ENCODE measurements at places on chromosomes 16 and 17.

DNA sequence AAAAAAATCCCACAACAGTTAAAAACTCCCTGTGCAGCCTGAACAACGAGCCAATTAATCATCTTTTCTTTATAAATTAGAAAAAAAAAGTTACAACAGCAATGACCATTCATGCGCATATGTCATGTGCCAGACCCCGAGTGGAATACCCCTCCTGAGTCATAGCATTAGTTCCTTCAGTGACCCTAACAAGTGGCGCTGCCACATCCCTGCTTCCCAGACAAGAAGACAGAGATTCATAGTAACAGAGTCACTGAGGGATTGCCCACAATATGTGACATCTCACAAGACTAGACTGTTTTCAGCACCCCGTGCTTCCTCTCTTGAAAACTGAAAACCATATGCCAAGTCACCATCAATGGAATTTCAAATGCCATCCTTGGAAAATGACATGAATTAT lies 7.9 kb downstream of the UMOD start:
- DNase-seq = no peak

DNA sequence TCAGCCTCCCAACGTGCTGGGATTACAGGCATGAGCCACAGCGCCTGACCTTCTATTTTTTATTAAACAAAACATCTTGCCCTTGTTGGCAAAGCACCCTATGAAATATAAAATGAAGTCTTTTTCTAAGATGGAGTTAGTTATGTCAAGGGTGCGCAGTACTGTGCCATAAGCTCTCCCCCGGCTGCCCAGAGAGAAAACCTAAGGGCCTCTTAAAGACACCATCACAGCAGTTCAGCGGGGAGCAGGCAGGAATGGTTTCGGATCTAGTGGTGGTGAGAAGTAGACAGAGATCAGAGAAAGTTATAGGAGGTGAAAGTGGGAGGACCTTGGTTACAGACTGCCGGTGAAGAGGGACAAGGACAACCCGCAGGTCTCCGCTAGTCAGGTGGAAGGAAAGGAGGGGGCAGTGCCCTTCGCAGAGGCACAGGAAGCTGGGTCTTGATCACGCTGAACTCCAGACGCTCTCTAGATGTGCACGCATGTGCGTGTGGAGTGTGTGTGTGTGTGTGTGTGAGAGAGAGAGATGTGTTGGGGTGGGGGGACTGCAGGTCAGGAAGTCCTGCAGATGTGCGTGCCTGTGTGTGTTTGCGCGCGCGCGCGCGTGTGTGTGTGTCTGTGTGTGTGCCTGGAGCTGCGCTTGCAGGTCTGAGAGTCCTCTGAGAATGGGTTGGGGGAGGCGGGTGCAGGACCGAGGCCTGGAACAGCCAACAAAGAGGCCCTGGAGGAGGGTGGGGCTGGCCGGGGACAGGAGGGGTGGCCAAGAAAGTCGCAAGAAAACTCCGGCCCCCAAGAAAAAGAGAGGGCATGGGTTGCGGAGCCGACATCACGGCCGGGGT lies 748 bp upstream of the CMTM3 start:
- DNase-seq = peak; percentile 85

DNA sequence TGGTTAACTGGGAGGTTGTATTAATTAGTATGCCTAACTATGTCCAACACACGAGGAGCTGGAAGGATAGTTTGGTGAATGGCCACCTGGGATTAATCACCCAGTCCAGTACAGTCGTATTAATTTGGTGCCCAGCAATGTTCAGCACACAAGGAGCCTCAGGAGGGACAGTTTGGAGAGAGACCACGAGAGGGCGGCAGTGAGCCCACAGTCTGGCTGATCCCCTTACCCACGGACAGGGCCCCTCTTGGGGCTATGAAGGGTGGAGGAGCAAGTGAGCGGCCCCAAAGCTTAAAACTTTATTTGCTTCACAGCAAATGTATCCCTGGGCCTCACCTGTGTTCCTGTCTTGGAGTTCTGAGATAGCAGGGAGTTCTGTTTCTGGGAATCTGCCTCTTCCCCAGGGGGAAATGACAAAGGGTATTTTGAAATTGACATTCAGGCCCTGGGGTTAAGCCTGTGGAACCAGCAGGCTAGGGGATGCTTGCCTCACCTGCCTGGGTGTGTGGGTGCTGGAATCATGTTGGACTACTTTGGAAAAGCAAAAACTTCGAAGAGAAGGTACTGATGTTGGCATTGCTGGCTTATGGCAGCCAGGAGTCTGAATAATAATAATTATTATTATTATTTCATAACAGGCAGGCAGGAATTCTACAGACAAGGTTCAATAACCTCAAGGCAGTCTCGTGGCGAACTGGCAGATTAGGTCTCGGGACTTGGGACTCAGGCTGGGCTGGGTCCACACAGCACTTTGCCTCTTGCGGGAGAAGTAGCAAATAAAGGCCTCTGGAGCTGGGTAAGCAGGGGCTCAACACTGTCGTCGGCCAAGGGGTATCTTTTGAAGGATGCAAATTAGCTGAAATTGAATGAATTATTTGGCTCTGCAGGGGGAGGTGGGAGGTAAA lies 227.6 kb upstream of the ASIC2 start:
- DNase-seq = no peak

GRCh38 chr17:40360091-40360490 lies 4.4 kb downstream of the GJD3 start:
- DNase-seq = no peak

DNA sequence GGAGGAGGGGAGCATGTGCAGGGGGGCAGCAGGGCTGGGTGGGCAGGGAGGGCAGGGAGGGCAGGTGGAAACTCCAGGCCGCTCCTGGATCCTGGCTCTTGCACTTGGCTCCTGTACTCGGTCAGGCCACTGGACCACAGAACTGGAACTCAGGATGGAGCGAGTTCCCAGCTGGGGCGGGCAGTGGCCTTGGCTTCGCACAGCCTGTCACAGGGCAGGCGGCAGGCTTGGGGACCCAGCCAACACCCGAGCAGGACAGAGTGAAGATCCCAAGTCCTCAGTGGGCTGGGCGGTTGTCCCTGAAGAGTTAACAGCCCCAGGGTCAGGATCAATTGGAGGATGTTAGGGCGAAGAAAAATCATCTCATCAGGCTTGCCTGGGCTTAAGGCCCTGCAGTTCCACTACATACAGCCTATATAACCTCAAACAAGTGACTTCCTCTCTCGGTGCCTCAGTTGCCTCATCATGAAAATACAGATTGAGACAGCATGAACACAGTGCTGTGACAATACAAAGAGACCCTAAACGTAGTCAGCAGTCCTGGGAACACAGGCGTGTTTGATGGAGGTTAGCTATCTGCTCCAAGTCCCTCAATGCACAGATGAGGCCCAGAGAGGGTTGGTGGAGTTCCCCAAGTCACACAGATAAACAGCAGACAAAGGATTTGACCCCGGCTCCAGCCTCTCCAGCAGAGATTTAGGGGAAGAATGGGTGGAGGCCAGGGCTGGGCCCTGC lies 21.9 kb downstream of the ZNF423 start:
- DNase-seq = no peak

GRCh38 chr16:76490036-76490639 lies 212.9 kb downstream of the CNTNAP4 start:
- no peak for DNase-seq

DNA sequence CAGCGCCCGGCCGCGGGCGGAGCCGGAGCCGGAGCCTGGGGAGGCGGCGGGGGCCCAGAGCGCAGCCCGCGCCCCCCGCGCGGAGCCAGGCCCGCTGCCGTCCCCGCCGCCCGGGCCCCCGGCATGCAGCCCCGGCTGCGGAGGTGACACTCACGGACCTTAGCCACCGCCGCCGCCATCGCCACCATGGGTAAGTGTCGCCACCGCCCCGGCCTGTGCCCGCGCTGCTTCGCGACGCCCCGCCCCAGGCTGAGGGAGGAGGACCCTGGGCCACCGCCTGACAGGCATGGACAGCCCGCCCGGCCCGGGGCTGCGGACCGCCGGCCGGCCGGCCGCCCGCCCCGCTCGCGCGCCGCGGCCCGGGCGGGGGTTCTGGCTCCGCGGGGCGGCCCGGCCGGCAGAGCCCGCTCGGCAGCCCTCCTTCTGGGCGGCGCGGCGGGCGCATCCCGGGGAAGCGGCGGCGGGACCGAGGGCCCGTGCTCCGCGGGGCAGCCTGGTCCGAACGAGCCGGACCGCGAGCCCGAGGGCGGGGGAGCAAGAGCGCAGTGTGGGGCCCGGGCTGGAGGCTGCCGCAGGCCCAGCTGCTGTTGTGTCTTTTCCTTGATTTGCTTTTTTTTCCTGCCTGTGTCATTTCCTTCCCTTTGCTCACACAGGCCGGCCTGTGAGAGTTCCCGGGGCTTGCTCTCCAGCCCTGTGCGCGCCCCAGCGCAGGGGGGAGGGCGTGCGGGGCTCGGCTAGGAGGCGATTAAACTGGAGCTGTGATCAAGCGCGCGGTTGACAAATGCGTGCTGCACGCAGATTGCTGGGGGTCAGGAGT lies 565 bp downstream of the MAP3K3 start:
- peak; percentile 44 for DNase-seq

DNA sequence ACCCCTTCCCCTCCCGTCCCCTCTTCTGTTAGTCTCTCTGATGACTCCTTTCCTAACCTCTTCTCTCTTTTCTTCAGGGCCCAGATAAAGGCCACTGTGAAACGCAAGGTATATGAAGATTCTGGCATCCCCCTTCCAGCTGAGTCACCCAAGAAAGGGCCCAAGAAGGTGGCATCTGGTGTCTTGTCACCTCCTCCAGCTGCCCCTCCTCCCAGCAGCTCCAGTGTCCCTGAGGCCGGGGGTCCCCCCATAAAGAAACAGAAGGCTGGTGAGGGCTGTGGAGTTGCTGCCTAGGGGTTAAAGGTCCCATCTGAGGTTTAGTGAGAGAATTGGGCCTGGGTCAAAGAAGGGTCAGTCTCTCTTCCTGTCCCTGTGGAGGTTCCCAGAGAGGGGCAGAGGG lies 4.0 kb downstream of the RNASEK start:
- DNase-seq = no peak

- no peak for DNase-seq
Observed at GRCh38 chr17:72118335-72119076, 2.3 kb upstream of the SOX9 start.

- no peak for DNase-seq
Observed at GRCh38 chr16:1427473-1428461, 3.1 kb upstream of the PERCC1 start.

DNA sequence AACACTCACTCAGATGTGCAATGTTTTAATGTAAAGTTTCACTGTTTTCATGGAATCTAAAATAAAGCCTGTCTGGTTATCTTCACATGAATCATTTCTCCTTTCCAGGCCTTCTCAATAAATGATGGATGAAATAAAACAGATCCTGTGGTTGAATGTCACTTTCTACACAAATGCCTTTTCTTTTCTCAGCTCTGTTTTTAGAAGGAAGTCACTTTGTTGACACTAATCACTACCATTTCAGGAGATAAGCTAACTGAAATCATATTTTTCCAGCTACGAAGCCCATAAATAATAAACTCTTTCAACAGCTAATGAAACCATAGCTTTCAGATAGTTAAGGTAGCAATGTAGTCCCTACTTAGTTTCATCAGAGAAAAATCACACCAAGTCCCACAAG lies 17.9 kb downstream of the NME2 start:
- no peak for DNase-seq

- DNase-seq = no peak
Observed at GRCh38 chr17:5837055-5837491, 233.1 kb upstream of the WSCD1 start.

DNA sequence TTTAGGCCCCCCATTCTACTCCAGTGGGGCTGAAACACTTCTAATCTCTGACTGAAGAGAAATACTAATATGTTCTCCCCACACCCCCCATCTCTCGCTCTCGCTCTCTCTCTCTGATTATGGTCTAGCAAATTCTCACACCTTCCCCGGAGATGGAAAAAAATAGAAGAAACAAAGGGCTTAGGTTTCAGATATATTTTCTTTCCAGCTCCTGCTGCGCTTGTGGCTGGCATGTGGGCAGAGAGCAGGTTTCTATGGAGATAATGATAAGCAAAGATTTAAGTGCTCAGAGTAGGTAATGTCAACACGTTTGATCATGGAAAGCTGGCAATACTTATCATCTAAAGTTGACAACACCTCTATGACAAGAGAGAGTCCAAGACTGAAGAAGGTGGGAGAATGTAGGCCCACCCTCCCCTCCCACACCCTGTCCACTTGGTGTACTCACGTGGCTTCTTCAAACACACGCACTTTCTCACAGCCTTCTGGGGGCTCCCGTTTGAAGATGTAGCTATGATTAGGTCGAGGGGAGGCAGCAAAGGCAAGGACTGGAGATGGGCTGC lies 8.0 kb upstream of the SLC35B1 start:
- DNase-seq = peak; percentile 69

DNA sequence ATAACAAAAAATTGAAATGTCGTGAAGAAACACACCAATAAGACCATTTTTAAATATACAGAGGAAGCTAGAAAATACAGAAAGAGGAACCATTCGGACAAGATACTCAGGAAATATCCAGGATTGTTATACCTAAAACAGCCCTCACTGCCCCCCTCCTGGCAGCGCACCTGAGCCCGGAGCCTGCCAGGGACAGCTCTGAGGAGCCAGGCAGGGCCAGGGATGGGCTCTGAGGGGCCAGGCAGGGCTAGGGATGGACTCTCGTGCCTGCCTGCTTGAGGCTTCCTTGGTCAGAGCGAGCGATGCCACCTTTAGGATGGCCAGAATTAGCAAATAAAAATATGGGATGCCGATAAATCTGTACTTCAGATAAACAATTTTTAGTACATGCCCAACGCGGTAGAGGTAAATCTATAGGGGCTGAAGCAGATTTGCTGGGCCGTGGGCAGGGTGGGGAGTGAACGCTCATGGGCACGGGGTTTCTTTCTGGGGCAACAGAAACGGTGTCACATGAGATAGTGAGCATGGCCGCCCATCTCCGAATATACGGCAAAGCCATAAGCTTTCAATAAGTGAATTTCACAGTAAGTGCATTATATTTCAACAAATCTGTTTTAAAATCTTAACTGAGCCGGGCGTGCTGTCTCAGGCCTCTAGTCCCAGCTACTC lies 18.2 kb upstream of the CSNK1D start:
- no peak for DNase-seq

DNA sequence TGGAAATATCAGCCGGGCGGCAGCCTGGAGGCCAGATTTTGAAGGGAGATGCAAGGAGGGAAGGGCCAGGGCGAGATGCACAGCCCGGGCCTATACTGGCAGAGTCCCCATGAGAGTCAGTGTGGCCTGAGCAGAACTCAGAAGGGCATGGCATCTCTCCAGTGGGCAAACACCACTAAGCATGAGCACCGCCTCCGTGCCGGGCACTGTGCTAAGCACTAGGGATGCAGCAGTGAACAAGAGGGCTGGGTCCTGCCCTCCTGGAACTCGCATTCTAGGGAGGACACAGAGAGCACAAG lies 33.5 kb downstream of the TK2 start:
- DNase-seq = no peak

DNA sequence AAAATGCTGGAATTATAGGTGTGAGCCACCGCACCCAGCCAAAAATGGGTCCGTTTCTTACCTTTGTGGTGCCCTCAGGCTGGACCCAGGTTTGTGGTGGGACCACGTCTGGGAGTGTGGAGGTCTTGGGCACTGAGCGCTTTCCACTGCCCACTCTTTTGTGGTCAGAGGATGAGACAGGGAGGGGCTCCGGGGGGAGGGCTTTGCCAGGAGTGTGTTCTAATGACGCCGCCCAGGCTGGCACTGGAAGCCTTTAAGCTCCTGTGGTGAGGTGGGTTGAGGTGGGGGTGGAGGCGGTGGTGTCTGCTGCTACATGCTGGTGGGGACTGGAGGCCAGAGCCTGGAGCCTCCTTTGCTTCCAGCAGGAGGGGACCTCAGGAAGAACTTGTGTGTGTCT lies 12.8 kb upstream of the ADCY7 start:
- no peak for DNase-seq

Measured in CD4-positive, alpha-beta T cell treated with Interleukin-15 for 1 hour (primary cell).